NAMALWA (cell line): ENCODE measurements at places on chromosomes 6 and 20.

- peak; percentile 46 for DNase-seq
These were observed 41.0 kb downstream of the GNAS start for GRCh38 chr20:58893355-58894120.

- DNase-seq = no peak
These were observed 212.3 kb downstream of the ERMARD start for GRCh38 chr6:169963581-169964297.

DNA sequence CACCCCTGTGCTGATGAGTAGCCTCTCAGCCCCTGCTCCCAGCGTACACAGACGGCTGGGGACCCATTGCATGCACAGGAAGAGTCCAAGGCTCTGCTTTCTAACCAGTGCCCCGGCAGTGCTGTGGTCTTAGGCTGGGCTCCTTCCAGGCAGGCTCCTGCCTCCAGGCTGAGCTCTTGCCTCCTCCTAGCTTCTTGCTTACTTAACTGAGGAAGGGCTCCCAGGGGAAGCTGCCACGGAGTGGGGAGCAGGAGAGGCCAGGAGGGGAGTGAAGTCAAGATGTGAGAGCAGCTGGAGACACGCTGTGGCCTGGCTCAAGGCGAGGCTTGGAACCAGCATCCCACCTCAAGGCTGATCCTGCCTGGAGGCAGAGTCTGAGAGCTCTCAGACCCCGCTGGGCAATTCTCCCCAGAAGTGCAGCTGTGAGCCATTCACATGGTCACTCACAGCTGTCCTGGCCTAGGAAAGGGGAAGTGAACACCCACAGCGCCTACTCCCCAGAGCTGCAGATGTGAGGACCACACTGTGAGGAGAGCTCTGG lies 141.0 kb downstream of the TBXT start:
- DNase-seq = peak; percentile 8

DNA sequence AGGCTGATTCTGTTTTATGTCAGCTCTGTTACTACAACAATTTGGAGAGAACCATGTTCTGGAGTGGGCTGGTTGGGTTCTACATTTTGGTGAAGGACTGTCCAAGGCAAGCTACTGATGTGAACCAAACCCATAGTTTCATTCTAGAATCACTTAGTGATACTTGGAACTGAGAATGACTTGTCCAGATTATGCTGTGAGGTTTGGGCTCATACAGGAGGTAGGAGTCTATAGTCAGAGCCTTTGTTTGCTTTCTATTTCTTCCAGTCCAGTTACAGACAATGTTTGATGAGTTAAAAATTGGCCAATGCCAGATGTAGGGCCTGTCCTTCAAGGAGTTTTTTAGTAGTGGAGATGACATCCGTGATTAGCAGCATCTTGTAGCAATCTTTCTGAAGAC lies 97.9 kb downstream of the LRRC1 start:
- DNase-seq = no peak

- DNase-seq = no peak
These were observed 54.7 kb downstream of the TRAM2 start for GRCh38 chr6:52522151-52522626.

GRCh38 chr20:2005831-2006426 lies 12.1 kb upstream of the PDYN start:
- DNase-seq = peak; percentile 64

- DNase-seq = no peak
These were observed 9.2 kb downstream of the ENTPD6 start for GRCh38 chr20:25204550-25205276.

DNA sequence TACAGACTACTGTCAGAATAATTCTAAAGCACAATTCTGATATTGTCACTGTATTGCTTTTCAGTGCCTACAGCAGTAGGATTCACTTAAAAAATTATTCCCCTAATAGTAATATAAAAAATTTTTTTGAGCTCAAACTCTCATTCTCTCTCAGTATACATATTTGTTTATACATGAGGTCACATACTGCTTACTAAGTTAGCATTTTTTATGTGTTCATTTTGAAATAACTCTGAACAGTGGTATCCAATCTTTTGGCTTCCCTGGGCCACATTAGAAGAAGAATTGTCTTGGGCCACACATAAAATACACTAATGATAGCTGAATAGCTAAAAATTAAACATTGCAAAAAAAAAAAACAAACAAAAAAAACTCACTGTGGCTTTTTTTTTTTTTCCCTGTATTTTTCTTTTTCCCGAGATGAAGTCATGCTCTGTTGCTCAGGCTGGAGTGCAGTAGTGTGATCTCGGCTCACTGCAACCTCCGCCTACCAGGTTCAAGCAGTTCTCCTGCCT lies 38.6 kb downstream of the ASXL1 start:
- DNase-seq = no peak
